Fibroblast of the aortic adventitia (primary cell): ENCODE measurements at places on chromosomes 5 and 9.
A peak's percentile ranks its signal among the peaks of the same experiment; 100 is the strongest.

- DNase-seq = no peak
These were observed 3.2 kb downstream of the SURF2 start for GRCh38 chr9:133359399-133360175.

DNA sequence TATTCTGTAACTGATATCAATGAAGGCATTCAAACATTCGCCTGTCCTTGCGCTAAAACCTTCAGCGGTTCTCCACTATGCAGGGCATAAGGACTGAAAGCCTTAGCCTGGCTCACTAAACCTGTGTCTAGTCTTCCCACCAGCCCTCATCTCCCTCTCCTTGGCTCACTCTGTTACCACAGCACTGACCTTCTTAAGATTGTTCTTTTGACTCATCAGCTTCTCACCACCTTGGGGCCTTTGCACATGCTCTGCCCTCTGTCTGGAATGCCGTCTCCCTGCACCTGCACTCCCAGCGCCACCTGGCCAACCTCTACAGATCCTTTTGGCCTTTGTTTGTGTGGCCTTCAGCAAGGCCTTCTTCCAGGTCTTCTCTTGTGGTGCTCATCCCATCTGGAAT lies 131.8 kb upstream of the IER5L start:
- DNase-seq = no peak

DNA sequence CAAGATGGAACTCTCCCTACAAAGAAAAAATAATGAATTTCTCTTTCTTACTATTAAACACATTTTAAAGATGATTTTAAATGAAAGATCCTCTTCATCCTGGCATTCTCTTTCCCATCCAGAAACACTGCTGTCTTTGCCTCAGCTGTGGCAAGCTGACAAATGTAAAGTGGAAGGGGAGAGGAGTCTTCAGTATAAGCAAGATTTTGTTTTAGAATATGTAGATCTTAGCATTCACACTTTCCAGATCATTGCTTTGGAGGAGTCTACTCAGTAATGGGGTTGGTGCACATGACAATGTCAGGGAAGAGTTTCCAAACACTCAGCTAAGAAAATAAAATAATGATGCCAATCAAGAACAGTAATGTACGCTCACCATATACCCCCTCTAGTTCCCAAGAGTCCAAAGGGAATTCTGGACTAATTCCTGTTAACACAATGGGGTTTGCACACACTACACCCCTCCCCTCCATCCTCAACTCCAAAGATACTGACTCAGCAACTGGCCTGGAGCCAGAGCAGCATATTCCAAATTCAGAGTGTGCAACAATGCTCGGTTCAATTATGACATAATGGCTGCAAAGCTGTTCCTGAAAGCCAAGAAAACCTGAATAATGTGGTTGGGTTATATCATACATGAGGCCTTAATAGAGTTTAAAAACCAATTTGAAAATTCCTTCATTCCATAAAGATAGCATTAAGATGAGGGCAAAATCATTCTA lies 4.6 kb downstream of the C5orf63 start:
- DNase-seq = peak; percentile 92

DNA sequence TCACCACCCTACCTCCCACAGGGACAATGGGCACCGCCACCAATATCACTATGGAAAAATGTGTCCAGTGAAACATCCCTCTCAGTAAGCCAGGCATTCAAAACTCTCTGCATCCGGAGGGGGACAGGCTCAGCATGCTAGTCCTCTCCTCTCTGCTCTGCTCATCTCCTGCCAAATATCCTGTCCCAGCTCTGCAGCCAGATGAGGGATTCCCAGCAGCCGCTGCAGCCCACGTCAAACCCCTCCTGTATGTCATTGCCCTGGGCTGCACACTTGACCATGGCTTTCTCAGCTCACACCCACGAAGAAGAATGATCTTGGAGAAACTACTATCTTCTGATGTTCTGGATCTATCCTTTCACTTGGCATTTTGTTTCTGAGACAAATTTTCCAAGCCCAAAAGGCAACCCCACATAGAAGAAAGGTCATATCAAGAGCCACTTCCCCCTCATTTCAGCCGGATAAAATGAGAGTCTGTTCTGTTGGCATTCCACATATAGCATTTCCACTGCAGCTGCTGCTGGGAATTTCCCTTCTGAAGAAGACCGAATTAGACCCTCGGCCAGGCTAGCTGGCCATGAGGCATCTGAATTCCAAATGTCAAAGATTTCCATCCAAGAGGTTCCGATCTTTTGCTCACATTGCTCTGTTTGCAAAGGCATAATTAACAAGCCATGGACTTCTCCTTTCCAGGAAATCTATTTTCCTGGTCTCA lies 338.0 kb downstream of the ACTL7B start:
- DNase-seq = no peak

DNA sequence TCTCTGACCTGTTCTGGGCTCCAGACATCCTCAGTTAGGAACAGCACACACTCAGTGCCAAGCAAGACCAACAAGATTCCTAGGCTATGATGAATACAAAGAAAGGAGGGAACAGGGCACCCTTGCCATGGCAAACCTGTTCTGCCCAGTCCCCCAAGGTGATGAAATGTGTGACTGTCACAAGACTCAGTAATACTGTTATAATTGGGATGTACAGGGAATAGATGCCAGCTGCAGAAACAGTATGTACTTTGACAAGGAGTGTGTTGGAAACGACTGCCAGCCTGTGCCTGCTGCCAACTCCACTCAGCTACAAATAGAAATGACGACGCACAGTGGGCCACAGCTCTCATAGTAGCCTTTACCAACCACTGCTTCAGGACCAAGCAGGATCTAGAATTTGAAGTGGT lies 453.0 kb downstream of the EFNA5 start:
- no peak for DNase-seq

DNA sequence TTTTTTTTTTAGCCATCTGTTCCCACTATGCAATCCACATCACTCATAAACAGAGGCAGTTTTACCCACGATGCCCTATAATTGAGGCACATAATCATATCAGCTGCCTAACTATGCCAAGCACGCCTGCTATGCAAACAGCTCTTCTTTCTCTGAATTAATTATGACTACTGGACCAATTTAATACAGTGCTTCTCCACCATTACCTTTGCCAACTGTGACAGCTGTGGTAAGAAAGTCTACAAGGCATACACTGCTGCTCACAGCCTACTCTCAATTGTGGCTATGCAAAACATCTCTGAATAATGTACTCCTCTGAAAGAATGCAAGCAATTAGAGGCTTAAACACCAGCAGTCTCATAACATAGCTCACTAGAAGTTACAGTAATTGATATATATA lies 97.1 kb downstream of the DTWD2 start:
- no peak for DNase-seq

- no peak for DNase-seq
These were observed 48.3 kb downstream of the EHMT1 start for GRCh38 chr9:137666955-137667670.

DNA sequence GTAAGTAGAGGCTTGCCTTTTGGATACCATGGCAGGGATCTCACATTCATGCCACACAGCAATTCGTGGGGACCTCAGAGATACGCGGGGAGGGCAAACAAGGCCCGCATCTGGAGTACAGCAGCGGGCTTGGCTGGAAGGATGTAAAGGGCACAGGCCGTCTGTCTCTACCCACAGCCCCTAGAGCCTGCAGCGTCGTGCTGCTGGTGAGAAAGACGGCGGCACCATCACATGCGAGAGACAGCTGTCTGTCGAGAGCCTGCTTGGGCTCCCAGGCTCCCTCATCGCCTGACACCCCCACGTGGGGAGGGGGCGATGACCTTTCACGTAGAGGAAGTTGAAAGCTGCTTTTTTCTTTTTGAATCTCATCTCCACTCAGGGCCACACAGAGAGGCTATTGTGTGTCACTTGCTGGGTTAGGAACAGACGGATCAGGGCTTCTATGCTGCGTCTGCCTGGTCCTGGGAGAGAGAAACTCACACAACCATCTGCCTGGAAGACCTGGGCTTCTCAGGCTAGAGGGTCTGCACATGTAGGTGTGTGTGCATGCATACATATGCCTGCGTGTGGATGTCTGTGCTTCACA lies 134.6 kb upstream of the PPP1R26 start:
- DNase-seq = no peak

DNA sequence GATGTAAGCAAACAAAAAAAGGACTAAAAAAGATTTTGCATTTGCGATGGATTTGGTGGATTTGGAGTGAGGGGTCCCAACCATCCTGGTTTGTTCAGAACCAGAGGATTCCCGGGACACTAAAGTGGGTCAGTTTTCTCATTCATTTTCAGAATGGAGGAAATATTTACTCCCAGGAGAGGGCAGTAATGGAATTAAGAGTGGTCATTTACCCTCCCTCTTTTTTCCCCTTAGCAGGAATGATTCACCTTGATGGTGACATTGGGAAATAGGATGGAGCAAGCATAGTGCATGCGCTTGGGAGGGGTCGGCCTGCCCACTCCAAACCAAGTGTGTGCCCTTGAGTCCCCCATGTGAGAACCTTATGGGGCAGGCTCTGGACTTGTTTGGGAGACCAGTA lies 164.2 kb upstream of the PUM3 start:
- DNase-seq = no peak
